ENCODE measurements at places on chromosomes 1 and 21.

DNA sequence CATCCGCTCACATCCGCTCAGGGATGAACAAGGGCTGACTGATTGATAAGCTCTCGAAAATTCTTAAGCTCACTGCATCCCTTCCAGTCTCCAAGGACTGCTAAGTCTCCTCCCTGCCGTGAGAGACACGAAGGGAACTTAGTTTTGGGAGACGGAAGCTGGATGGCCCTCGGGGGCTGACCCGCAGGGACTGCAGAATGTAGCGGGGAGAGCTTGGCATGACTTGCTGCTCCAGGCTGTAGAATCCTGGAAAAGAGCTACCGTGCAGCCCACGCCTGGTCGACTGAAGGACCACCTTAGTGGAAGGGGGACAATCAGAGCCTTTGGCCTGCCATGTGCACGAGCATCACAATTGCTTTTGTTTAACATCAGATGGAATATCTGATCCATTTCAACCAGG is 5.3 kb downstream of the ANKRD65 start:
- DNase-seq: no peak

- DNase-seq: no peak
Observed at GRCh38 chr1:41679531-41679930, 195.0 kb upstream of the EDN2 start.

GRCh38 chr1:105416261-105416660 is 1640.2 kb upstream of the PRMT6 start:
- DNase-seq: no peak

- no peak for DNase-seq
Observed at GRCh38 chr1:54014009-54014629, 3.9 kb downstream of the LDLRAD1 start.

GRCh38 chr1:10986525-10986890 is 25.9 kb upstream of the TARDBP start:
- DNase-seq: no peak

Data from K562 (cell line).